NCI-H2081 (cell line): ENCODE measurements at places on chromosomes 1 and 21.

DNA sequence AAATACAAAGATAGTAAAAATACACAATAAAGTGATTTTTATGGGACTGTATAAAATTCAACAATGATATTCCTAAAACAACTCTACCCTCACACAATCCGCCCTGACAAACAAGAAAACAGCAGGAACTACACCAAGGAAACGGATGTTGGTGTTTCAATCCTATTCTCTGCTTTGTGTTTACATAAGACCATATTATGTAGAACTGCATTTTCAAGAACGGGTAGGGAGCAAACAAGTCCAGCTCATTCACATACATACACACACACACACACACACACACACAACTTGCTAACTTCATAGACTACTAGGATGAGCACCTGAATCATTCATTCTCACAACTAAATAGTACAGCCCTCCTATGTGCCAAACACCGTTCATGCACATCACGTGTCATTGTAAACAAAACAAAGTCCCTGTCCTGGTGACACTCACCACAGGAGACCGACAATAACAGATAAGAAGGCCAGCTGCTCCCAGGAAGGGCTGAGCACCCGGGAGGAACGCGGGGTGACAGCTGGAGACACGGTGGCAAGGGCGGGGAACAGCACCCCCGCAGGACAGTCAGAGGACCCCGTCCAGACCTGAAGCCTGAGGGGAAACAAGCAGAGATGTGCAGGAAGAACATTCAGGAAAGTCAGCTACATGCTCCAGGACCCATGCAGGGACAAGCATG is 43.0 kb downstream of the NPHP4 start:
- DNase-seq: peak; percentile 42

GRCh38 chr1:15902882-15903281 is 55.4 kb downstream of the SPEN start:
- DNase-seq: no peak

DNA sequence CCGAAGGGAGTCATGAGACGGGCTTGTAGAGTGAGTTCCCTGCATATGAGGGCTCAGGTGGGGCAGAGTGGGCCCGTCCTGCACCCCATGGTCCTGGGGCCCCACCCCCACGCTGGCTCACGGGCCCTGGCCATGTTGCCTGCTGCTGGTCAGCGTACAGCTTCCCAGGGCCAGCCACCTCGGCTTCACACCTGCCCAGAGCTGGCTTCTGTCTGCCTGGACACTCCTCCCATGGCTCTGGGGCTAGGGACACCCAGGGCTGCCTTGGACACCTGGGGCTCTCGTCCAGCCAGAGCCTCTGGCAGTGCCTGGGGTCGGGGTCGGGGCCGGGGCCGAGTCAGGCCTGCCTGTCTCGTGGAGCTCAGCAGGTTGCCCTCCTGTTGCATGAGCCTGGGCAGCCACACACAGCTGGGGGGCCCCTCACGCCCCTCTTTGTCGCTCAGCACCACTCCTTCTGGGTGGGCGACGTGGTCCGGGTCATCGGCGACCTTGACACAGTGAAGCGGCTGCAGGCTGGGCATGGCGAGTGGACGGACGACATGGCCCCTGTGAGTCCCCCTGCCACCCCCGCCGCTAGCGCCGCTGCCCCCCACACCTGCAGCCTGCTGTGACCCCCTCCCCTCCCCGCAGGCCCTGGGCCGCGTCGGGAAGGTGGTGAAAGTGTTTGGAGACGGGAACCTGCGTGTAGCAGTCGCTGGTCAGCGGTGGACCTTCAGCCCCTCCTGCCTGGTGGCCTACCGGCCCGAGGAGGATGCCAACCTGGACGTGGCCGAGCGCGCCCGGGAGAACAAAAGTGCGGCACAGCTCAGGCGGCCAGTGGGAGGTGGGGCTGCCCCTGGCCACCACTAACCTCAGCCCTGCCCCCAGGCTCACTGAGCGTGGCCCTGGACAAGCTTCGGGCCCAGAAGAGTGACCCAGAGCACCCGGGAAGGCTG is 5.5 kb upstream of the MMP23B start:
- no peak for DNase-seq

DNA sequence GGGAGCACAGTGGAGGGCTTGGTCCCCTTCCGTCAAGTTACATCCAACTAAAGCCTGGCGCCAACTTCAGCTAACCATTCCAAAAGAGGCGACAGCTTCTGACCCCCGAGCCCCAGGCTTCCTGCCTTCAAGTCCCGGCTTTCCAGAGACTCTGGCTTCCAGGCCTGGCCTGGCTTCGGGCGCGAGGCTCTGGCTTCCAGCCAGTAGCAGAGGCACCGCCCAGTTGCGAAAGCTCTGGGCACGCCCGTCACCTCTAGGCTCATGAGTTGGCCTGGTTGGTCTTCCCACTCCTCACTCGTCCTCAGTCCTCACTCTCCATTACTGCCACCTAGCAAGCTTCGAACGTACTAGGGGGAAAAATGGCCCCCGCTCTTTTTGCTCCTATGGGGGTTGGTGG is 30.0 kb upstream of the C1orf185 start:
- DNase-seq: no peak

DNA sequence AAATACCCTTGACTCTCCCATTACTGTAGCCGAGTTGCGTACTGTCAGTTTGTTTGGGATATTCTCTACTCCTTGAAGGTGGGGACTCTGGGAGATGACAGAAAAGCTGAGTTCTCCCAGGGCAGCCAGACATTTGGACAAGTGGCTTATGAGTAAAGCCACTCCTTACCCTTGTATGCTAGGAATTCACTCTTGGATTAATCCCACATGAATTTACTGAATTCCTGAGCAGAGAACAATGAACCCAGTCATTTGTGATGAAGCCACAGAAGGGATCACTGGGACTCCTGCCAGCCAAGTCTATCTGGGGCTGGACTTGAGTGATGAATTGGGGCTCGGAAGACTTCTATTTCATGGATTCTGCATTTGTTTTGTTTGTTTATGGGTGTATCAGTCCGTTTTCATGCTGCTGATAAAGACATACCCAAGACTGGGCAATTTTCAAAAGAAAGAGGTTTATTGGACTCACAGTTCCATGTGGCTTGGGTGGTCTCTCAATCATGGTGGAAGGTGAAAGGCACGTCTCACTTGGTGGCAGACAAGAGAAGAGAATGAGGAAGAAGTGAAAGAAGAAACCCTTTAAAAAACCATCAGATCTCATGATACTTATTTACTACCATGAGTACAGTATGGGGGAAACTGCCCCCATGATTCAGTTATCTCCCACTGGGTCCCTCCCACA is 25.1 kb downstream of the C1orf116 start:
- DNase-seq: no peak

DNA sequence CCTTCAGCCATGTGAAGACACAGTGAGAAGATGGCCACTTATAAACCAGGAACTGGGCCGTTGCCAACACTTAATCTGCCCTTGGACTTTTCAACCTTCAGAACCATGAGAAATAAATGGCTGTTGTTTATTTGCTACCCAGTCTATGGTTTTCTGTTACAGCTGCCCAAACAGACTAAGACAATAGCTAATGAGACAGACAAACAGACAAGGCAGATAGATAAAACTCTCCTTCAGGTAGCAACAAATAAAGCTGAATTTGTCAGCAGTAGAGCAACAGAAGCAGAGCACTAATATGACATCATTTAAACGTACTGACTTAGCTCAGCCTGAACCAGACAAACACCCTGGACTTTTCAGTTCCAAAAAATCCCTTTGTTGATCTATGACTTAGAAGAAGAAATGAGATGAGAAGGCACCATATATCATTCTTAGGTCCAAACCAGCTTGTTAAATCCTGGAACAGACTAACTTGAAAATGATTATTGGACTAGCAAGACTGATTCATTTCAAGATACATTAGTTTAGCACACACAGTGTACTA is 27.0 kb downstream of the ZZZ3 start:
- peak; percentile 36 for DNase-seq

GRCh38 chr1:69587391-69587790 is 19.7 kb downstream of the LRRC7 start:
- no peak for DNase-seq
